ENCODE measurements at places on chromosomes 5 and 9. TPM values are rescaled to one million over a fixed set of nuclear protein-coding genes. Genes with fewer than 3 reads are reported as not detected.

DNA sequence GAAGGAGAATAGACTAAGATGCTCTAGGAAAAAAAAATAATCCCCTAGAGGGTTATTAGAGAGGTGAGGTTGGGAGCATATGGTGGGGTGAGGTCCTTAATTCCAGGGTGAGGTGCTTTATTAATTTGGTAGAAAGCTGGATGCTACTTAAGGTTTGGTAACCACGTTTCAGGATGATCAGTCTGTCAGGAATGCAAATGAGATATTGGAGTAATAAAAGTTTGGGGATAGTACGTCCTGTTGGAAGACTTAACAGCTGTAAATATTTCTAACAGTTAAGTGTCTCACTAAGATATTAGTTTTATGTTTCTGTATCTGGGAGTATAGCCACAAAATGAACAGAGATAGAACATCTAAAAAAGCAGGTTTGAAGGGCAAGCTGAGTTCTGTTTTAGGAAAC, 578.9 kb downstream of the CETN3 start:
- H3K4me3 ChIP-seq: no peak overlapping the region
- no peaks in the 10 kb centered on the region for H3K36me3 ChIP-seq
- no peak for DNase-seq
- no peaks in the 10 kb centered on the region for H3K4me1 ChIP-seq
- H3K27me3 ChIP-seq: no peaks in the 10 kb centered on the region

- H3K27ac ChIP-seq: no peak overlapping the region
- peaks cover 1% of the 10 kb centered on the region for H3K27me3 ChIP-seq
- H3K4me1 ChIP-seq: no peaks in the 10 kb centered on the region
- no peak for DNase-seq
- H3K4me3 ChIP-seq: no peak overlapping the region
- no peaks in the 10 kb centered on the region for H3K36me3 ChIP-seq
These were observed 109.0 kb upstream of the ATP10B start for GRCh38 chr5:160961038-160961437.

DNA sequence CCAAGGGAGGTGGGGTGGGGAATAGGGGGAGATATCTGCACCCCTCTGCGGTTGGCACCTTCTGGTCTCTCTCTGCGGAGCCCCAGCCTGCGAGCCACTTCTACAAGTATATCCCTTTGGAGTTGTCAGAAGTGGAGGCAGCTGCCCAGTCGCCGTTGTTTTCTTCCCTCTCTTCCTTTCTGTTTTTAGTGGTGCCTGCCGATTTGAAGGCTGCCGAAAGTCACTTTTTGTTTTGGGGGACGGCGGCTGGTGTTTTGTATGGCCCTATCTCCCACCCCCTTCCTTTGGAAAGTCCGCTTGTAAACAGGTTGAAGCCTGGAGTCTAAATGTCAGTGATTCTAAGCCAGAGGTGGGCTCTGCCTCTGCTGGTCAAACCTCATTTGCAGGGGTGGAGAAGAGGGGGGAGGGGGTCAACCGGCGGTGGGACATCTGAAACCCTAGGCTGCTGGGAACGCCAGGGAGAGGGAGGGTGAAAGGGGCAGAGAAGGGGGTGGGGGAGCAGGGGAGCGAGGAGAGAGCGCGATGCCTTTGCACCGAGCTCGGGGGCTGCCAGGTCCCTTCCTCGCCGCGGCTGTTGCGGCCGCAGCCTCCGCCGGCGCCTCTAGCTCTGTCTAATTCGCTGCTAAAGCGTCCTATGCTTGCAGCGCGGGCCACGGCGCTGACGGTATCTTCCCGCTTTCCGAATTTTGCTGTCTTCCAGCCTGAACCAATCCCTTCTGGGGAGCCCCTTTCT, at the start of gene FGF10:
TSS of gene FGF10 (minus strand) at position 331 of the 733 bp plus-strand sequence. CDS start 738 bp downstream, outside the sequence.
- peaks cover 46% of the 10 kb centered on the region for H3K27me3 ChIP-seq
- no peaks in the 10 kb centered on the region for H3K36me3 ChIP-seq
- no peak for DNase-seq
- H3K4me1 ChIP-seq: peaks cover 9% of the 10 kb centered on the region

- no peak overlapping the region for H3K4me3 ChIP-seq
- DNase-seq: no peak
- H3K27me3 ChIP-seq: peaks cover 8% of the 10 kb centered on the region
- no peak overlapping the region for H3K27ac ChIP-seq
- no peaks in the 10 kb centered on the region for H3K36me3 ChIP-seq
These were observed 277.3 kb downstream of the GLIS3 start for GRCh38 chr9:4022435-4023067.

- no peaks in the 10 kb centered on the region for H3K36me3 ChIP-seq
- no peak overlapping the region for H3K4me3 ChIP-seq
- H3K27me3 ChIP-seq: no peaks in the 10 kb centered on the region
These were observed 76.3 kb downstream of the MUSK start for GRCh38 chr9:110744715-110745384.

DNA sequence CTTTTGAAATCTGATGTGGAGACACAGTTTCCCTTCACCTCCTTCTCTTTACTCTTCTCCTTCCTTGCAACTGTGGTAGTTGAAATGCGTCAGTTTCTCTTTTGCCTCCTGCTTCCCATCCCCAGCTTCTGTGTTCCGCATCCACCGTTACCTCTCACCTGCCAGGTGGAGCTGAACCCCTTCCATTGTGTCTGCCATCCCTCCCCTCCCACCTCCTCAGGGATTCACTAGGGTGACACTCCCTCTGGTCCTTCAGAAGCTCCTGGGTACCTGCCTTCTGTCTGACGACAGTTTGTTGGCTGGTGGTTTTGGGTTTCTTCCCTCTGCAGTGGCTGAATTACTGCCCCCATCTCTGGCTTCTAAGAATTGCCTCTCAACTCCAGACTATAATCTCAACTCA, 132.1 kb downstream of the SLC24A2 start:
- no peak for DNase-seq
- no peak overlapping the region for H3K27ac ChIP-seq
- H3K36me3 ChIP-seq: no peaks in the 10 kb centered on the region
- peaks cover 5% of the 10 kb centered on the region for H3K4me1 ChIP-seq

DNA sequence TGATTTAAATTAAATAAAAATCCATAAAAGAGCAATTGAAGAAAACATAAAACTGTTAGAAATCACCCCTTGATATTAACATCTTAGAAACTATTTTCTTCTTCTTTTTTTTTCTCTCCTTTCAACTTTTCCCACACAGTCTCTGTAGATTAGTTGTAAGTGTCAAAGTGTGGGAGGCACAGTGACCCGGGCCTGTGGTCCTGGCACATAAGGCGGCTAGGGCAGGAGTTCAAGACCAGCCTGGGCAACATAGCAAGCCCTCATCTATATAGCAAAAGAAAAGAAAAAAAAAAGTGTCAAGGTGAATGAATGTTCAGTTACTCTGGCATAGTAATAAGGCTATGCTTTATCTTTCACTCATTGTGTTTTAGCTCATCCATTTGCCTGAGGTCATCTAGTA, 14.2 kb downstream of the RORB start:
- no peak for DNase-seq
- H3K27me3 ChIP-seq: peaks cover under 1% of the 10 kb centered on the region

DNA sequence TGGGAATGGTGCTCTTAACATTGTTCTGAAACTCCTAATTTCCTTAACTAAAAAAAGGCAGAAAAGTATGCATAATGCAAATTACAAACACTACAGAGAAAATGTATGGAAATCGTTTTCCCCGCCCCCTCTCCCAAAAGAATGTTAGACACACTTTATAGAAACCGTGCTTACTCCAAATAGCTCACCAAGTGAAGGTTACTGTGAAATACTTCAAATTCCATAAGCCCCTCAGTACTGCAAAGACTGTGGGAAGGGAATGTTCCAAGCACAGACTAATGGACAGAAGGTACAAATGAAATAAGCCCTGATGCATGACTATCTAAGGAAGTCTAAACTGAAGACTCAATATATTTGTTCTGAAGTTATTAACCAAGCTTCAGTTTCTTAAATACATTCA, 12.5 kb downstream of the MAPKAP1 start:
- no peak overlapping the region for H3K27ac ChIP-seq
- no peaks in the 10 kb centered on the region for H3K27me3 ChIP-seq
- peaks cover 14% of the 10 kb centered on the region for H3K4me1 ChIP-seq
- H3K36me3 ChIP-seq: peaks cover 14% of the 10 kb centered on the region

DNA sequence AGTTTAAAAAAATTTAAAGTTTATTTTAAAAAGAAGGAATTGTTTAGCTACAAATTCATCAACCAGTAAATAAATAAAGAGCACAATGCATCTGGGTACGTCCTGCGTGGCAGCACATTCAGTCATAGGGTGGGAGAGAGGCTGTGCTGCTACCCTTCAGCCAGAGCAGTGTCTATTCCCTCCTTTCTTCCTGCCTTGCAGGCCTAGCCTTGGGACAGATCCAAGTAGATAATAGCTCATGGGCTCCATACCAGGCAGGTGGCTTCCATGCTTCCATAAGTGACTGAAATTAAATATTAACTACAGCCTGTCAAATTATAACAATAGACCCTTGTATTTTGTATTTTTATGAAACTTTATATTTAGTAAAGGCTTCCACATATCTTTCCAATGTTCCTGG, 408.3 kb upstream of the RGMB start:
- no peaks in the 10 kb centered on the region for H3K27me3 ChIP-seq
- H3K36me3 ChIP-seq: no peaks in the 10 kb centered on the region
- H3K4me1 ChIP-seq: no peaks in the 10 kb centered on the region
- no peak for DNase-seq
- no peak overlapping the region for H3K4me3 ChIP-seq

DNA sequence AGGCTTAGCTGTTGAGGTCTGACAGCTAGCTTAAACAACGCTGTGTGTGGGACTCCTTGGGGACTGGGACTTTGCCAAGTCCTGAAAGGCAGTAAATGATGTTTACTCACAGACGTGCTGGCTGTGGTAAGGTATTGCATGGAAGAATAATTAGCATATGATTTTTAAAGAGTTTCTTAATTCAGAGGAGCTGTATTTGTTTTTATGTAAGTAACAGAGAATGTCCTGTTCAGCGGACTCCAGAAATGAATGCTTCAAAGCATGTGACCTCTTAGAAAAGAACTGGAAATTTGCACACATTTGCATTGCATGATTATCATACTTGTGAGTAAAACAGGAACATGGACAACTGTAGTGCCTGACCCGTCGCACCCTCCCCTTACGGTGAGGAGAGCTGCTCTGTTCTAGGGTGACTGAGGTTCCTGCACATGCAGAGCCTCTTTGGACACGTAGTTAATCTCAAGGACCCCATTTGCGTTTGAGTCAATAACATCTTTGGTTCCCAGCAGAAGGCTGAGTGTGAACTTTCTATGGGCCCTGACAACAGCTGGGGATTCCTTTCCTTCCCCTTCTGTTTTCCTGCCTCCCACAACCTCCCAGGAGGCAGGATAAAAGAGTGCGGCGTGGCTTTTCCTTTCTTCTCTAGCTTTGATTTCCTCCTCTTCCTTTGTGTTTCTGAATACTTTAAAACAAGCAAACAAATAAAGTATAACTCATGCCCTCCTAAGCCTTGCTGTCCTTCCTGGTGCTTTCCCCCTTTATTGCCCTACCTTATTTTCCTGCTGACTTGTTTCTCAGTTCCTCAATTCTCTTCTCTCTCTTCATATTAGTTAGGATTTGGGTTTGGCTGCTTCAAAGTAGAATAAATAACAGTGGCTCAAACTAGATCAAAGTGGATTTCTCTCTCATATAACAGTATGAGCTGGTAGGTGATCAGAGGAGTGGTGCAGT, 157.2 kb upstream of the CD180 start:
- DNase-seq: no peak
- peaks cover 9% of the 10 kb centered on the region for H3K4me1 ChIP-seq
- no peaks in the 10 kb centered on the region for H3K36me3 ChIP-seq
- no peak overlapping the region for H3K27ac ChIP-seq
- peaks cover 3% of the 10 kb centered on the region for H3K27me3 ChIP-seq

The FGFR4 gene
- total RNA-seq: 1.4 TPM

The GGTA1 gene
- 0.12 TPM for total RNA-seq

The FABP6 gene
- total RNA-seq: not detected

The SLC25A2 gene
- total RNA-seq: 0.20 TPM

The SLC24A2 gene
- total RNA-seq: not detected

The DOLPP1 gene
- total RNA-seq: 28.4 TPM

The NEUROG1 gene
- not detected for total RNA-seq

Data from activated T-helper 1 cell treated with anti-CD3 and anti-CD28 coated beads, Interleukin-12 subunit alpha, Interleukin-12 subunit beta, Interleukin-2, Interleukin-4 antibody, amounts not matched to agents 30 ng/mL and 10 ng/mL and 1 ng/mL, durations not matched to agents 14 hours and 24 hours and 36 hours (primary cell).